ENCODE measurements at places on chromosomes 7 and 10. TPM values are rescaled to one million over a fixed set of nuclear protein-coding genes. Genes with fewer than 3 reads are reported as not detected.
A peak's percentile ranks its signal among the peaks of the same experiment; 100 is the strongest.

DNA sequence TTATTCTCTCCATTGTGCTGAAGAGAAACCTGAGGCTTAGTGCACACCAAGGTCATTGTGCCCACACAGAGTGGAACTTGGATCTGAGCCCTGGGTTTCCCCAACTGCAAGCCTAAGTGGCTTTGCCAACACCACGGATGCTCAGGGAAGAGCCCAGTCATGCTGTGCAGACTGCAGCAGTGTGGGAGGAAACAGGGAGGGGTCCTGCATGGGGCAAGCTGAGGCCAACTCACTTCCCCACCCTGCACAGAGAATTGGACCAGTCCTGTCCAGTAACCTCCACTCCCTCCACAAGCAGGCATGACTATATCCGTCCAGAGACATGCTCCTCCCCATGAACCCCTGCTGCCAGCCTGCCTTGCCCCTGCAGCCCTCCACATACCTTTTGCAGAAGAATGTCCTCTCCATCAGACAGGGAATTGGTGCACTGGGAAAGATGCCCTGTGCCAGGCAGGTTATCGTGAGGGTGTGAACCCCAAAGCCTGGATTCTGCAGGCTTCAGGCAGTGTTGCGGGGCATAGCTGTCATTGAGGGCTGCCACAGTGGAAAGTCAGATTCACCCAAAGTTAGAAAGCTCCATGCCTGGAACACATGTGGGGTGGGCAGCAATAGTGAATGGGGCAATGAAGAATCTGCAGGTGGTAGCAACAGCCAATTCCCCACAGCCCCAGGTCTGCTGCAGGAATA, 44.9 kb downstream of the DRGX start:
- DNase-seq, result no peak
- H3K4me3 ChIP-seq, result no peak overlapping the region
- no peaks in the 10 kb centered on the region for H3K4me1 ChIP-seq
- H3K27me3 ChIP-seq, result peaks cover 7% of the 10 kb centered on the region
- H3K36me3 ChIP-seq, result no peaks in the 10 kb centered on the region
- H3K27ac ChIP-seq, result no peak overlapping the region

DNA sequence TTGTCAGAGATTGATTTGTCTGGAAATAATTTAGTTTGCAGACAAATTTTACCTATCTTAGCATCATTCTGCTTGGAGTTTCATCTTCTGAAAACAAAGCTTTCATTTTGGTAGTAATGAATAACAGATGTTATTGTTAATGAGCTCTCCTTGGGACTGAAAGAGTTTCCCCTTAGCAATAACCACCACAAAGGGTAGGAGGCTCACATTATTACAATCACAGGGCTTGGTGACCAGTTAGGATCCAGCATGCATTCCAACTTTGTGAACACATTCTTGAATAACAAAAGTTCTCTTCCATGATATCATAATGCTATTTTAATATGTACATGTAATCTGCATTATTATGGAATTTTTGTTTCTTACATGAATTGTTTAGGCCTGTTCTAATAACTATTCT, 148.8 kb upstream of the VWC2 start:
- H3K27me3 ChIP-seq, result no peaks in the 10 kb centered on the region
- no peak overlapping the region for H3K27ac ChIP-seq
- no peak for DNase-seq
- H3K4me1 ChIP-seq, result no peaks in the 10 kb centered on the region

GRCh38 chr7:76166404-76167255, 35.1 kb upstream of the SRRM3 start:
- peaks cover 4% of the 10 kb centered on the region for H3K4me1 ChIP-seq
- H3K4me3 ChIP-seq, result peak overlapping the region; percentile 79
- no peaks in the 10 kb centered on the region for H3K27me3 ChIP-seq
- H3K36me3 ChIP-seq, result no peaks in the 10 kb centered on the region

- no peaks in the 10 kb centered on the region for H3K36me3 ChIP-seq
- H3K4me1 ChIP-seq, result no peaks in the 10 kb centered on the region
- H3K27me3 ChIP-seq, result no peaks in the 10 kb centered on the region
These were observed 341.6 kb downstream of the PCLO start for GRCh38 chr7:82821037-82821436.

DNA sequence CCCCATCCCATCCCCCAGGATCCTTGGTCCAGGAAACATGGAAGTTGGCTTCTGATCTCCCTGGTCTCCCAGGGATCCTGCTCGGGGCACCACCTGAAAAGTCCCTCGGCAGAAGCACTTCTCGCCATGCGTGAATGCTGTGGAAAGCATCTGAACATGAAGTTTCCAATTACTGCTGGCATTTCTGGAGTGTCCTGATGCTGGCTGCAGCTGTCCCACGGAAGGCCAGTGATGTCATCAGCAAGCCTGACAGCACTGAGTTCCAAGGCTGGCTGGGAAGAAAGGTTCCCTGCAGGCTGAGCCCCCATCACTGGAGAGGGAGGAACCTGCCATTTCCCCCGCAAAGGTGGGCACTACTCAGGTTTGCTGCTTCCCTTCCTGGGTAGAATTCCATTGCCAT, 71.4 kb downstream of the KCNMA1 start:
- no peaks in the 10 kb centered on the region for H3K4me1 ChIP-seq
- H3K4me3 ChIP-seq, result no peak overlapping the region
- DNase-seq, result no peak
- H3K27ac ChIP-seq, result no peak overlapping the region

- peaks cover 4% of the 10 kb centered on the region for H3K27me3 ChIP-seq
- H3K36me3 ChIP-seq, result no peaks in the 10 kb centered on the region
- no peaks in the 10 kb centered on the region for H3K4me1 ChIP-seq
- H3K4me3 ChIP-seq, result no peak overlapping the region
- H3K27ac ChIP-seq, result no peak overlapping the region
- no peak for DNase-seq
These were observed 283.7 kb upstream of the ZMIZ1 start for GRCh38 chr10:78785066-78785465.

GRCh38 chr10:110017052-110017451, 9.3 kb downstream of the ADD3 start:
- no peak for DNase-seq
- no peak overlapping the region for H3K4me3 ChIP-seq
- peak overlapping the region; percentile 43 for H3K27ac ChIP-seq
- peaks cover 10% of the 10 kb centered on the region for H3K36me3 ChIP-seq

DNA sequence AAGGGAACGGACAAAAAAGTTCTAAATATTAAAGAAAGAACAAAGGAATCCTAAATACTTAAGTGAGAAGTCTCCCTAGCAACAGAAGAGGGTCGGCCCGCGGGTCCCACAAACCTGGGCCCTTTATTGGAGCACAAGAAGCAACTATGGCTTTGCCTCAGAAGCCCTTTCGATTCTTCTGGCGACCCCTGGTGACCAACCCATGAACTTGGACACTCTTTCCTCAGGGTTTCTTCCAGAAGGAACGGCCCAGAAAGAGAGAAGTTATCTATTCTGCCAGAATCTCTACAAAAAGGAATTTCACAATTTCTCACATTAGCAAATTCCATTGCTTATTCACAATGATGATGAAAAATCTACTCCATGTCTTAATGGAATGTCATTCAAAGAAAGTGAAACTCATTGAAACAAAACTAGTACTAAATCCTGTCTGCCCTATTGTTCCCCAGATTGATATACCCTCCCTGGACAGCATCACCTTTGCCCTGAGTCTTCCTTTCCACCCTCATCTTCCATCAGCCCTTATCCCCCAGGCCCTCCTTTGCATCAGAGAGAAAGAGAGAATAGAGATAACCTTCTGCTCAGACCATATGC, 43.7 kb downstream of the CPVL start:
- no peak overlapping the region for H3K4me3 ChIP-seq
- H3K36me3 ChIP-seq, result no peaks in the 10 kb centered on the region
- no peak for DNase-seq
- H3K27me3 ChIP-seq, result peaks cover 2% of the 10 kb centered on the region
- H3K27ac ChIP-seq, result no peak overlapping the region

GRCh38 chr10:113180401-113181154, 230.5 kb downstream of the TCF7L2 start:
- DNase-seq, result no peak
- H3K27me3 ChIP-seq, result no peaks in the 10 kb centered on the region
- H3K4me1 ChIP-seq, result no peaks in the 10 kb centered on the region
- H3K4me3 ChIP-seq, result no peak overlapping the region
- H3K36me3 ChIP-seq, result no peaks in the 10 kb centered on the region
- no peak overlapping the region for H3K27ac ChIP-seq

GRCh38 chr10:44393834-44394547, 9.1 kb upstream of the CXCL12 start:
- DNase-seq, result no peak
- no peaks in the 10 kb centered on the region for H3K4me1 ChIP-seq
- H3K27me3 ChIP-seq, result peaks cover 1% of the 10 kb centered on the region
- no peak overlapping the region for H3K4me3 ChIP-seq
- H3K27ac ChIP-seq, result no peak overlapping the region
- H3K36me3 ChIP-seq, result no peaks in the 10 kb centered on the region

- H3K27ac ChIP-seq, result no peak overlapping the region
- DNase-seq, result no peak
- H3K4me1 ChIP-seq, result no peaks in the 10 kb centered on the region
- no peak overlapping the region for H3K4me3 ChIP-seq
- H3K27me3 ChIP-seq, result no peaks in the 10 kb centered on the region
These were observed 43.7 kb downstream of the PCLO start for GRCh38 chr7:83119026-83119382.

DNA sequence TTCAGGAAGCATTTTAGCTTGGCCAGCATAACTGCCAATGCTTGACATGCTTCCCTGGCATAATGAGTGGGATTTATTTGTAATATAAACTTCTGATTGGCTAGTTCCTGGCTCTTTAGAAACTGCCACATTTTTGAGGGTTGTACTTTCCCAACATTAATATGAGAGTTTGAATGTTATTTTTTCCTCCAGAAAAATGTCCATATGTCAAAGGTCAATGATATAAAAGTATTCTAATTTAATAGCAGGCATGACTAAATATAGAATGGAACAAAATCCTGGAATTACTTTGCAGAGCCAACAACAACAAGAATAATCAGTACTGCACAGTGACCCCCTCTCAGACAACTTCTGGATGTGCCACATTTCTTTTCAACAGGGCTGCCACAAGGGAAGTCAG, 352.6 kb downstream of the PRPF18 start:
- H3K27ac ChIP-seq, result no peak overlapping the region
- DNase-seq, result no peak
- no peaks in the 10 kb centered on the region for H3K4me1 ChIP-seq
- peaks cover 11% of the 10 kb centered on the region for H3K27me3 ChIP-seq
- no peak overlapping the region for H3K4me3 ChIP-seq
- no peaks in the 10 kb centered on the region for H3K36me3 ChIP-seq

DNA sequence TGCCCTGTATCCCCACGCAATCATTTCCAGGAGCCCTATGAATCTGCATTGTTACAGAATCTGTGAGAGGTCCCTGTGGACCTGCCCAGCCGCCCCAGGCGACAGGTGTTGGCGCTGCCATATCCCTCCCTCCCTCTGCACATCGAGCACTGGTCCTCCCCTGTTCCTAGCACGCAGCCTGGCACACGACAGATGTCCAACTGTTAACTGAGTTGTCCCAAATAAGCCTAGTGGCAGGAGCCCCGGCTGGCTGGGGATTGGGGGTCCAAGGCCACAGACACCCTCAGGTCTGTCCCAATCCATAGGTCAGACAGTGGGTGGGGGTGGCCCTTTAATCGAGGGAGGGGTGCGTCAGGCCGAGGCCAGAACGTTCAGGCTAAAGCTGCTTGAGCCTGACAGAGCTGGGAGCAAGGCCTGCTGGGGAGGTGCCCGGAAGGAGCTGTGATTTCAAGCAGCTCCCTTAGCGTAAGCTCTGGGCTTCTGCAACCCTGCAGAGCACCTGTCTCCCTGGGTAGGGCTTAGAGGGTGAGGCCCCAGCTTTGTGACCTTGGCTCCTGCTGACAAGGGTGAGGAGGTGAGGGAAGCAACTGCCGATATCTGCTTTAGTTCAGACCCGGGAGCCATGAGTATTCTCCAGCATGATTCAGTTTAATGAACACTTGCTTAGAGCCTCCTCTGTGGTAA, 40.1 kb downstream of the ADRA2A start:
- no peak overlapping the region for H3K4me3 ChIP-seq
- H3K4me1 ChIP-seq, result peaks cover 3% of the 10 kb centered on the region
- no peak overlapping the region for H3K27ac ChIP-seq
- DNase-seq, result no peak
- H3K36me3 ChIP-seq, result no peaks in the 10 kb centered on the region

DNA sequence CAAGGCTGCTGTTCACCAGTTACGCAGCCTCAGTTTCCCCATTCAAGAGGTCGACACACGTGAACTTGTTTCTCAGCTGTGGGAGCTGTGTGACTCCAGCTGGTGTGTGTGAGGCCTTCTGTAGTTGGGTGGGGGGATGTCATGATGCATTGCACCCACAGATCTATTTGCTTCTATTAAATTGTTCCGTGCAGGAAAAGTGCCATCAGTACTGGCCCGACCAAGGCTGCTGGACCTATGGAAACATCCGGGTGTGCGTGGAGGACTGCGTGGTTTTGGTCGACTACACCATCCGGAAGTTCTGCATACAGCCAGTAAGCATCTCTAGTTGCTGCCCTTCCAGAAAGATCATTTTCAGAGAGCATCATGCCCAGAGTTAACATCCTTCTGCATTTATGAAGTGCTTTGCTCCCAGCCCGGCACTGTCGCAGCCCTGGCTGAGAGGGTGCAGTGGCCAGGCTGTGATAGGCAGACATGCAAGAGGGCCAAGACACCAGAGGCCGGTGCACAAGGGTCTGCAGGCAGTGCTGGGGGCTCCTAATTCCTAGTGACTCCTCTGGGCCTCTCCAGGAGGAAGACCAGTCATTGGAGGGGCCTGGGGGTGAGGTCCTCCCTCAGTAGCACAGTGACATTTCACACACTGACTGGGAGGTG, 60.2 kb downstream of the MKI67 start:
- no peaks in the 10 kb centered on the region for H3K27me3 ChIP-seq
- peak overlapping the region; percentile 11 for H3K27ac ChIP-seq
- H3K36me3 ChIP-seq, result peaks cover 70% of the 10 kb centered on the region
- no peak for DNase-seq
- H3K4me3 ChIP-seq, result no peak overlapping the region

ING3 gene
- 22.9 TPM for total RNA-seq

SH2D4B gene
- total RNA-seq, result not detected

POU6F2 gene
- 0.27 TPM for total RNA-seq

CASP2 gene
- 116 TPM for total RNA-seq

PRTFDC1 gene
- 0.11 TPM for total RNA-seq

TRDMT1 gene
- 4.2 TPM for total RNA-seq

COL1A2 gene
- total RNA-seq, result 1.4 TPM
